ENCODE measurements at places on chromosomes 7 and 10.

DNA sequence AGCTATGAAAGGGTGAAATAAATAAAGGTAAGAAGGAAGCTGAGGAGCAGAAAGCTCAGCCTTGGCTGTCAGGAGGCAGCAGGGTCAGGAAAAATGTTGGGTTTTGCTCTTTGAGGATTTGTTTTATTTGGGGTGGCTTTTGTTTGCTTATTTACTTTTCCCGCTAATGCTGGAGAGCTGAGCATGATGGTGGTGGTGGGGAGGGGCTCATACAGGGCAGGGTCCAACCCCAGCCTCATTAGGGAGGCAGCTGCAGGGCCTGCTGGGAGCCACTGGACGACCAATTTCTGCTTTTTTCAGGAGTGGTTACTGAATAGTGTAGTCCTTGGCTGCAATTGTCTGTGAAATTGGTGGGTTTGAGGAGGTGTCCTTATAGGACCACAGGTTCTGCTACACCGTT is 36.3 kb downstream of the CCM2 start:
- DNase-seq, result no peak

GRCh38 chr10:987620-987869 is 689 bp upstream of the GTPBP4 start:
- DNase-seq, result no peak

- no peak for DNase-seq
Measured at GRCh38 chr10:131982185-131982756, 548 bp upstream of the BNIP3 start.

GRCh38 chr7:26008428-26008827 is 143.6 kb upstream of the NFE2L3 start:
- no peak for DNase-seq

DNA sequence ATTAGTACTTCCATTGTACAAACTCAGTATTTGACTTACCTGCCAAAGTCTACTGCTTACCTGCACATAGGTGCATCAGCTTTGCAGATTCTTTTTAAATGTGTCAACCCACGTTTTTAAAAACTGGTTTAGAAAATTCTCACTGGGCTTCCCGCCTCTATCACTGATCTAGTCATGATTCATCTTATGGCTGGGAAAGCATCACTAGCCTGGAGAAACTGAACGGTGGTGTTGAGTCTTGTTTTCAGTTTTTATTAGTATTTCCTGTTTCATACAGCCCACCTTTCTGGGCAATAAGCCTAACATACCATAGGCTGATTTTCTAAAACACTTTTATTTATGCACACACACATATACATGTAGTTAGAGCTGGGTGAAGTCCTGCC is 19.7 kb downstream of the DOCK1 start:
- no peak for DNase-seq

DNA sequence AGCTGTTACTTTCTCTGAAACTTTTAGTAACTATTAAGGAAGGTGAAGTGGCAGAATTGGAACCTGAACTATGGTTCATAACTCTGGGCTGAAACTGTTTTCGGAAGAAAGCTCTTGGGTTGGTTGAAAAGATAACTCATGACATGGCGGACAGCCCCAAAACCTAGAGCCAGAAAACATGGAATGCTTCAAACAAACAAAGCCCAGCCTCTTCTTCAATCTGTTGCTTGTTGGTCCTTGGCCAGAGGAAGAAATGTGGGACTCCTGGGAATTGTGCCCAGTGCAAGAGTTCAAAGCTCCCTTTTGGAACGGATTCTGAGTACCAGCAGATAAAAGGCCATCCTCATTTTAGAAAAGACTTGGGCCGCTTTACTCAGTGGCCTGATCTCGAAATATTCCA is 52.9 kb upstream of the CACNB2 start:
- no peak for DNase-seq

- DNase-seq, result no peak
Measured at GRCh38 chr7:84283798-84284197, 89.2 kb upstream of the SEMA3A start.

- DNase-seq, result no peak
Measured at GRCh38 chr10:103456074-103456660, 2.5 kb downstream of the CALHM1 start.

- DNase-seq, result no peak
Measured at GRCh38 chr7:26861050-26861449, 3.3 kb downstream of the SKAP2 start.

All from AML-193 (cell line).